ENCODE measurements at places on chromosomes 11 and 22. TPM values are rescaled to one million over a fixed set of nuclear protein-coding genes. Genes with fewer than 3 reads are reported as not detected.

DNA sequence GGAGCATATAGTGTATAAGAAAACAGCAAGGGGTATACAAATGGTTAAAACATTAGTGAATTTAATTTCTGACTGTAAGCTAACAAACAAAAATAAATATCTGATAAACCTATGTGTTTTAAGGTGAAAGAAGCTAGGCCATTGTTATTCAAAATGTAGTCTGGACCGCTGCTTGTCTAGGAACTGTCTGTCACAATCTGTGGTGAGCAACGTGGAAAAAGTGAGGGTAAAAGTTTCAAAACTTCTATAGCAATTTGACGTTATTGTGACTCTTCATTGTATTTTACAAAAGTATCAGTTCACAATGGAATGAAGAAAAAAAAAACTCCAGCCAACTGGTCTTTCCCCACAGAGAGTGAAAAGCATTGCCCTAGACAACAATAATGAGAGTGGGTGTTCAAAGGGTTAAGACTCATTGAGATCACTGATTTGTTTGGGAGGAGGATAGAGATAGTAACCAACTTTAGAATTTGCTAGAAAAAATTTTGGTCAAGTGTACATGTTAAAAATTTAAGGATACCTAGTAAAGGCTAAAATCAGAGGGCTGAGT lies 79.1 kb downstream of the UVRAG start:
- DNase-seq: no peak

DNA sequence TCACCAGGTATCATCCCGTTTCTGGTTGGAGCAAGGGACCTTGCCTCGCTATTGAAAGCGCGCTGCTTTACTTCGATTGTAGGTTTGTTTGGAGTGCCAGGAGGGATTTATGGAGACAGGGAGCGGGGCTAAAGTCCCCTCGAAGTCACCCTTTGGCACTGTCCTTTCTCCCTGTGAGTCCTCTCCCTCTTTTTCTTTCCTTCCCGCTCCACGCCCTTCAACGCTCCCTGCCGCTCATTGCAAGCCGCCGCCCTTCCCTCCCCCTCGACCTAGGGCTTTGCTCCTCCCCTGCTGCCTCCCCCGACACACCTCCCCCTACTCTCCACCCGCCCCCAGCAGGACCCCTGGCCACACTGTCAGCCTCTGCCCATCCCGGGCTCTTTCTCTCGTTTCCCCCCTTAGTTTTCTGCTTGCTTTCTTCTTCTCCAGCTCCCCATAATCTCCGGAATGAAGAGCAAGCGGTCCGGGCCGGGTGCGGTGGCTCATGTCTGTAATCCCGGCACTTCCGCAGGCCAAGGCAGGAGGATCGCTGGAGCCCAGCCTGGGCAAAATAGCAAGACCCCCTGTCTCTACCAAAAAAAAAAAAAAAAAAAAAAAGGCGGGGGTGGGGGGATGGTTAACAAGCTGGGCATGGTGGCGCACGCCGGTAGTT lies 41.0 kb downstream of the AHNAK start:
- no peak for DNase-seq

- no peak for DNase-seq
Observed at GRCh38 chr11:33172996-33173395, 11.7 kb upstream of the CSTF3 start.

DNA sequence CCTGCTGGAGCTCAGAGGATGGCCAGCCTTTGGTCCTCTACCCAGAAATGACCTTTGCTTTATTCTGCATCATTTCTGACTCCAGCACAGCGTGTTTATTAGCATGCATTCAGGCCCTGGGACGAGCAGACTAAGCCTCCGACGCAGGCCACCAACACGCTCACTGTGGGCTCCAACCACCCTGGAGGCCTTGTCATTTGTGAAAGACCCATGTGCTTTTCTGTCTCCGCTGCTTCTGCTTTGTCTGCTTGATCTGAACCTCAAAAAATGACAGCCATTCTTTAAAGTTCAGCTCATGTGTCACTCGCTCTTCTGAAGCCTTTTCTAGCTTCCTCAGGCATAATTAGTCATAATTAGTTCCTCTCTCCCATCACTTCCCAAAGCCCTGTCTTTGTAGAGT lies 109.1 kb upstream of the TIMP3 start:
- DNase-seq: no peak

DNA sequence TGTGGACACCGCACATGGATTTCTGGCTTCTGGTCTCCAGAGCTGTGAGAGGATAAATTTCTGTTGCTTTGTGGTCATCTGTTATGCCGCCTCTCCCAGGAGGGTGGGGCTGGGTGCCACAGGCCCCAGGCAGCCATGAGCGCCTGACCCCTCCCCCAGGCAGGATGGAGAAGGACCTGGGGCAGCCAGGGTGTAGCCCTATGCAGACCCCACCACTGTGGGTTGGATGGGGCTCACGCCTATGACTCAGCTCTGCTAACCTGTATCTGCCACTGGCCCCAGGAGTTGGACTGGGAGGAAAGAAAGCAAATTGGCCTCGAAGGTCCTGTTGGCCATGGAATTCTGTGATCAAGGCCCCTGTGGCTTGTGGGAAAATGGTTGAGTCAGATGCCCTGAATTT lies 1351.1 kb downstream of the BRD1 start:
- no peak for DNase-seq

DNA sequence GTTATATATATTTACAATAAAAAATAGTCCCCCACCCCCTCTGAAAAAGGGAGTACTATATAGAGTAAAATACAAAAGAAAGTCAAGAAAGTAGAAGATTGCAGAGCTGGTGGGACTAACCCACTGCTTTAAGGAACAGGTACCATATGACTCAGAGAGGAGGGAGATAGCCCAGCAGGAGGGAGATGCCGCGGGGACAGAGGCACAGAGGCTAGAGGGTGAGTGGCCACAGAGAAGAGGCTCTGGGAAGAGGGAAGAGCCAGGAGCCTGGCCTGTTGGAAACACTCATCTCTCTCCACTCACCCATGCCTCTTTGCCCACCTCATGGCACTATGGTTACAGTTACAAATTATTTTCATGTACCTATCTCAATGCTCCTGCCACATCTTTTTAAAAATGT lies 53.6 kb upstream of the LYVE1 start:
- DNase-seq: no peak

- DNase-seq: no peak
Observed at GRCh38 chr11:76120513-76121101, 85.7 kb downstream of the WNT11 start.

DNA sequence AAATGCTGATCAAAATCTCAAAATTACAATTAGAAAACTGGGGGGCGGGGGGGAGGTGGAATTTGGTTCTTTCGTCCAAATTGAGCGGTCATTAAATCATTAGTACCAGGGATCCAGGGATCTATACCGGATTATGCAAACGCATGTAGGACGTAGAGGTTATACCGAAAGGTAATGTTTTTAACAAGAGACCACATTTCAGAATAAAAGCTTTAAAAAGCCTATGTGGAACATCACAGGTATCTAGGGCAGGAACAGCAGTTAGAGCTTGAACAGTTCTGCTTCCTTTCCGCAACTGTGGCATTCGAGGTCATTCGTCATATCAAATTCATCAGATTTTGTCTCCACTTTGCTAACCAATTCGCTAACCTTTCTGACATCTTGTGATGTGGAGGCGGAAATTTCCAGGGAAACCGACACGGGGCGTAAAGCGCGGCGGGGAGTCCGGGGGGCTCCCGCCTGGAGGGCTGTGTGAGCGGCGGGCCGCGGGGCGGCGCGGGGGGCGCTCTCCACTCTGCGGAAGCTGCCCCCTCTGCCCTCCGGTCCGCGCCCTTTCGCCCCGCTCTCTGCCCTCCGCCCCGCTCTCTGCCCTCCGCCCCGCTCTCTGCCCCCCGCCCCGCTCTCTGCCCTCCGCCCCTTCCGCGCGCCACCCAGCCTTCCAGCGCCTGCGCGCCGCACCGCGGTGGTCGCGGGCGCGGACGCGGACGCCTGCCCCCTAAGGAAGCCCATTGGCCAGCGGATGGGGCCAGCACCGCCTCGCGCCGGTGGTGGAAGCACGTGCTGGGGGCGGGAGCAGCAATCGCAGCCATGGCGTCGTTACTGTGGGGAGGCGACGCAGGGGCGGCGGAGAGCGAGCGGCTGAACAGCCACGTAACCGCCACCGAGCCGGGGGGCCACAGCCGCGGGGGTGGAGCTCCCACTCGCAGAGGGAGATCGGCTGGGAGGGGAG lies at the start of gene DDX25:
Gene DDX25, plus strand, starts transcription at position 798 of the 949 bp plus-strand sequence. Its CDS starts 10 bp downstream, at position 808.
- no peak for DNase-seq

GRCh38 chr11:12845739-12846358 lies 163.3 kb upstream of the RASSF10 start:
- DNase-seq: no peak

GRCh38 chr11:70070706-70071105 lies 7.4 kb upstream of the ANO1 start:
- no peak for DNase-seq

DNA sequence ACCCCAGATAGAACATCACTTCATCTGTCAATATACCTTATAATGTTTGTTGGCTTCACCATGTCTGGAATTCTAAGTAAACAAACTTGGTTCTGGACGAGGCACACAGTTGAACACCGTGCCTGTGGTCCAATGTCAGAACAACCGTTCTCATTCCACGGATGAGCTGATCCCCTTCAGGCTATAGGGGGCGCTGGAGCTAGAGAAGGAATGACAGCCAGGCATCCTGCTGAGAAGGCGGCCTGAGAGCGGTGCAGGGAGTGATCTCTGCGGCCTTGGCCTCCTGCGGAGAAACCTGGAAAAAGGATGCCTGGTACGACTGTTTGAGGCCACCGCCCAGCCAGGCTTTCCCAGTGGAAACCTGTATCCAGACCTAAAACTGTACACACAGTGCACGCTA lies 48.7 kb downstream of the FDX1 start:
- no peak for DNase-seq

DNA sequence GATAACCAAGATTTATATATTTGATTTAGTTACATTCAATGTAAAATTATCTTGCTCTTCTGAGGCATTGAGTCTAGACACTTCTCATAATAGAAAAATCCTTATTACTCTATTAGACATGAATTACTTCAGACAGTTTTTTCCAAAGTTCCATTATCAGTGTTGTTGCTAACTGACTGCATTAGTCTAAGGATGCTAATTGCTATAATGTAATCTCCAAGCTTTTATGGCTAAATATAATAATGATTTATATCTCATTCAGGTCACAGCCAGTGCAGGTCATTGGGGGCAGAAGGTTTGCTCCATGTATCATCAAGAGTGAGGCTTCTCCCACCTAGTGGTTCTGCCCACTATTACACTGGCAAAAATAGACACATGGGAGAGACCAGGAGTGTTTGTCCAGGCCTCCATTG lies 377.2 kb upstream of the DDI1 start:
- DNase-seq: no peak

- no peak for DNase-seq
Observed at GRCh38 chr11:81007046-81007445, 1566.2 kb upstream of the TENM4 start.

- no peak for DNase-seq
Observed at GRCh38 chr22:27327497-27327896, 474.1 kb downstream of the MN1 start.

- DNase-seq: no peak
Observed at GRCh38 chr11:123601136-123601535, 53.3 kb downstream of the SCN3B start.

GRCh38 chr11:95279921-95280868 lies 49.2 kb upstream of the SESN3 start:
- DNase-seq: no peak

- no peak for DNase-seq
Observed at GRCh38 chr22:46961591-46962295, 199.3 kb downstream of the TBC1D22A start.

Gene PGA3
- total RNA-seq: not detected

Gene MPZL2
- total RNA-seq: 39.4 TPM

Gene NTM
- total RNA-seq: not detected

Gene CCDC81
- 0.66 TPM for total RNA-seq

Gene FIBIN
- not detected for total RNA-seq

Gene TMEM109
- 31.9 TPM for total RNA-seq

Gene WBP2NL
- 0.47 TPM for total RNA-seq

Gene ACAD8
- 19.2 TPM for total RNA-seq

Gene NCAM1
- total RNA-seq: 0.39 TPM

Gene GLYATL2
- total RNA-seq: not detected

Gene TNRC6B
- 63.2 TPM for total RNA-seq

Gene MUC5AC
- not detected for total RNA-seq

All from activated naive CD4-positive, alpha-beta T cell treated with anti-CD3 and anti-CD28 coated beads, Interleukin-2, amount 50 U/mL, for 72 hours (primary cell).